ENCODE measurements at places on chromosomes 11 and 22.

GRCh38 chr11:8756201-8756600 lies 73.6 kb downstream of the RPL27A start:
- DNase-seq, result no peak

GRCh38 chr11:36088266-36088972 lies 144.6 kb downstream of the LDLRAD3 start:
- no peak for DNase-seq

- no peak for DNase-seq
Measured at GRCh38 chr11:29756871-29757270, 260.0 kb downstream of the KCNA4 start.

DNA sequence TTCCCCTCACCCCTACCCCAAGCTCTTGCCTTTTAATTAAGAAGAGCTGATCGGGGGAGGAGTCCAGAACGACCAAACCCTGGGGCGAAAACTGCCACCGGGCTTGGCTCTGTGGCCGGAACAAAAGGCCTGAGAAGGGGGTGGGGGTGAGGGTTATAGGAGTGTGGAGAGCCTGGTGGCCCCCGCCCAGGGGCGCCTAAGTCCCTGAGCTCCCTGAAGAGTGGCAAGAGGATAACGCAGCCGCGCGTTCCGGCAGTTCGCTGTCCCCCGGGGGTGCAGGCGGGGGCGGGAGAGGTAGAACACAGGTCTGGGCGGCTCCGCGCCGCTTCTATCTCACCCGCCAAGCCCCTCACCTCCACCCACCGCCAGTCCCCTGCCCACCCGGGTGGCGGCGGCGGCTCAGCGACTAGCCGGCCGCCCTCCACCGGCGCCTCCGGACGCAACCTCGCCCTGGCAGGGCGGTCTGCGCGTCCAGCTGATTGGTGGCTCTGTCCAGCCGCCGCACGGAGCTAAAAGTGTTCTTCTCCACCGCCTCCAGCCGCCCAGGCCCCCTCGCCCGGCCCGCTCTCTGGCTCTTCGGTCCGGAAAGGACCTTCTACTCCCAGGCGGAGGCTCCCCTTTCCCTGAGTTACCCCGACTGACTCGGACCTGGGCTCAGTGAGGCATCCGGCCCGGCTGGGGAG lies 18.7 kb upstream of the BDNF start:
- no peak for DNase-seq

DNA sequence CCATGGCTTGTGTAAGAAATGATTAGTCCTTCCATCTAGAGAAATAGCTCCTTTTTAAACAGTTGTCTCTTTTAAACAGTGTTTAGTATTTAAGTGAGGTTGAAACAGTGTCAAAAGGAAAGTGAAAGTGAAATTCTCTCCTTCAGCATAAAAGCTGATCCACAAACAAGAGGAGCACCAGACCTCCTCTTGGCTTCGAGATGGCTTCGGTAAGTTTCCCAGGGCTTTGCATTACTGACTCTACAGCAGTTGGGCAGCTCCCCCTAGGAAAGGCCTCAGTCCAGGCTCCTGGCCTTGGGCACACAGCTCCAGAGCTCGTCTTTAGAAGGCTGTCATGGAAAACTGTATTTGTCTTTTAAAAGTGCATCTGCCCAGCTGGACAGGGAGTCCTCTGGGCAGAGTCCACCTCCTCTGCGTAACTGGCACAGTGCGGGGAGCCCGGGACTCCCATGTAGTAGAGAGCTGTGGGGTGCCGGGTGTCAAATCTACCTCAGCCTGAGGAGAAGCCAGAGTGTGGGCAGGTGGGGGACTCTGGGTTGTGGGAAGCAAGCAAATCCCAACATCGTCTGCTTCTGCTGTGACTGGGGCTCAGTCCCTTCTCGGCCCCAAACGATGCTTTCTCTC lies at the start of gene PLAAT4:
PLAAT4 (plus strand) TSS at position 140 of the 624 bp plus-strand sequence; CDS start at position 201, 61 bp downstream.
- no peak for DNase-seq

- DNase-seq, result no peak
Measured at GRCh38 chr22:22376352-22376706, 131.7 kb downstream of the VPREB1 start.

DNA sequence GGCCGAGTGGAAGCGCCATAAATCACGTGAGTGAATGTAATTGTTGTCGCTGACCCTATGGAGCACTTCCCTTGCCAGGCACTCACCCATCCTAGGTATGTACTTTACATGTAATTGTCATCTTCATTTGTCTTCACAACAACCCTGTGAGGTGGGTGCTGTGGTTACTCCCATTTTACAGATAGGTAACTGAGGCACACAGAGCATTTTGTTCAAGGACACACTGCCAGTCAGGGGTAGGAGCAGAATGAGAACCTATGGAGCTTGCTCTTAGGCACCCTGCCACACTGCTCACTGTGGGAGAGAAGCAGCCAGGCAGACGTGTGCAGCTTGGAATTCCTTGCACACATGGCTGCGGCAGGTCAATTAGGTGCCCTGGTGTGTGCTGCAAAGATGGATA lies 785 bp upstream of the EFCAB6 start:
- no peak for DNase-seq

DNA sequence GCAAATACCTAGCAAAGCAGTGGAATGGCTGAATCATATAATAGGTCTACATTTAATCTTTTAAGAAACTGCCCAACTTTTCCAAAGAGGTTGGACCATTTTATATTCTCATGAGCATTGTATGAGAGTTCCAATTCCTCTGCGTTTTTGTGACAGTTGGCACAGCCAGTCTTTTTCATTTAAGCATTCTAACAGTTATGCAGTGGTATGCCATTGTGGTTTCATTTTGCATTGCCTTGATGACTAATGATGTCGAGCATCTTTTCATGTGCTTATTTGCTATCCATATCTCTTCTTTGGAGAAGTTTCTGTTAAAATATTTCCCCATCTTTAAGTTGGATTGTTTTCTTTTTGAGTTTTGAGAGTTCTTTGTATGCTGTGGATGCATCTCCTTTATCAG lies 38.7 kb downstream of the EIF3F start:
- DNase-seq, result no peak

DNA sequence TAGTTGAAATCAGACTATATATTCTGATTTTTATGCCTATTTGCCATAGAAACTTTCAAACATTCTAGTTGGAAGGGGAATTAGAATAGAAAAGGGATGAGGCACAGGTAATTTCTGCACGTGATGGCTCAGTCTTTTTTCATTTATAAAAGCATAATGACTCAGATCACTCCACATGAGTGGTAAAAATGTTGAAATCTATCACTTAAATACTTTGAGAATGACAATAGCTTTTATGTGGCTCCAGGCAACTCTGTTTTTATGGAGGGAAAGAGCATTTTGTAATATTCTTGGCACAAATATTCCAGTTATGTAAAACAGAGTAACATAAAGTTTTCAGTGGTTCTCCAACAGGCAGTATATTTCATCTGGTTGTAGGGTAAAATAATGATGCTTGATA lies 5.9 kb upstream of the MMP3 start:
- no peak for DNase-seq

GRCh38 chr22:36541831-36542411 lies 13.0 kb upstream of the EIF3D start:
- no peak for DNase-seq

GRCh38 chr11:90330632-90331031 lies 107.8 kb upstream of the CHORDC1 start:
- no peak for DNase-seq

DNA sequence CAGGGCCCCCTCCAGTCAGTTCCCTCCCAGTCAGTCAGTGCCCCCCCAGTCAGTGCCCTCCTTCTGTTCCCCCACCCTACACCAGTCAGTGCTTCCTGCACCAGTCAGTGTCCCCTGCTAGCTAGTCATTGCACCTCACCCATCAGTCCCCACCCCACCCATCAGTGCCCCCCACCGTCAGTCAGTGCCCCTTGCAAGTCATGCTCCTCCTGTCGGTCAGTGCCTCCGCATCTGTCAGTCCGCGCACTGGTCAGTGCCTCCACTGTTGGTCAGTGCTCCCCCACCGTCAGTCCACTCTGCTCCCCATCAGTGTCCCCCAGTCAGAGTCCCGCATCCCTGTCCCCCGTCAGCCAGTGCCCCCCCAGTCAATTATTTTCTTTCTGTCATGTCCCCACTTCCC lies 3.3 kb downstream of the PPP6R2 start:
- no peak for DNase-seq

- peak; percentile 15 for DNase-seq
Measured at GRCh38 chr11:110711776-110712658, at the start of gene ARHGAP20. TSS of gene ARHGAP20 (minus strand) at chr11:110712437. CDS start at chr11:110712231, 206 bp downstream.

- no peak for DNase-seq
Measured at GRCh38 chr11:122089111-122089510, 26.9 kb downstream of the BLID start.

DNA sequence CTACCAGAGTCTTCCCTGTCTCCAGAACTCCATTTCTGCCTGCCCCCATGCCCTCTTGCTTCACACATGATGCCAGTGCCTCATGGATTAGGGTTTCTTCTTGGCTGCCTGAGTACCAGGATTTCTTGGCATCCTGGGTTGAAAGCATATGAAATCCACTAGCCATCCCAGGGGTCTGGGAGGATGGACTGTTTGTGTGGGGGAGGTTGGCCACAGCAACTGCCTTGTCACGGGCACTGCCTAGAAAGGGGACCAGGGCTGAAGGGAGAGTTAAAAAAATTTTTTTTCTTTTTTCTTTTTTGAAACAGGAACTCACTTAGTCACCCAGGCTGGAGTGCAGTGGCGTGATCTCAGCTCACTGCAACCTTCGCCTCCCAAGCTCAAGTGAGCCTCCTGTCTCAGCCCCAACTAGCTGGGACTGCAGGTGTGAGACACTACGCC lies 4.2 kb downstream of the USP35 start:
- no peak for DNase-seq

- DNase-seq, result no peak
Measured at GRCh38 chr11:66593303-66593635, 284 bp downstream of the CCS start.

DNA sequence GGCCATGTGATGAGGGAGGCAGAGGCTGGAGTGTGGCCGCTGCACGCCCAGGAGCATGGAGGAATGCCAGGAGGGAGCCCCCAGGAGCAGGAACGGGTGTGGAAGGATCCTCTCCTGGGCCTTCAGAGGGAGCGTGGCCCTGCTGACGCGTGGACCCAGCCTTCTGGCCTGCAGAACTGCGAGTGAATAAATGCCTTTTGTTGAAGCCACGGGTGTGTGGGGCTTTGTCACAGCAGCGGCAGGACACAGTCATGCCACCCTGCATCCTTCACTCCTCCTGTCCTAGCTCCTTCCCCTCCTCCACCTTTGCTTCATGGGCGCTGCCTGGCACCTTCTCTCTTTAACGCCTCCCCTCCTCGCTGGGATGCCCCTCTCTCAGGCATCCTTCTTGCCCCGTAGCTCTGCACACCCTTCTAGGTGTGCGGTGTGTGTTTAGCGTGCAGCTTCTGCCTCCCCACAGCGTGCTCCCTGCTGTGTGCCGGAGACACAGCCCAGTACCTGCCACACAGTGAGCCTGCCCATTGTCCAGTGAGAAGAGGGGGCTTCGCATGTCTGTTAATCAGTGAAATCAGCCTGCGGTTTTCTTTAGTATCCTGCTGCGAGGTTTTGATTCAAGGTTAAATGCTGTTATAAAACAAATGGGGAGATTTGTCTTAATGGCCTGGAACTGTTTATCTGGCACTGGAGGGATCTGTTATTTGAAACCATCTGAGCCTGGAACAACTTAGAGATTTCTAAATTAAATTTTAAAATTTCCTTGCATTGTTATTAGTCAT lies 459.6 kb downstream of the TBC1D22A start:
- no peak for DNase-seq

- no peak for DNase-seq
Measured at GRCh38 chr11:44645827-44646226, 80.4 kb downstream of the CD82 start.

DNA sequence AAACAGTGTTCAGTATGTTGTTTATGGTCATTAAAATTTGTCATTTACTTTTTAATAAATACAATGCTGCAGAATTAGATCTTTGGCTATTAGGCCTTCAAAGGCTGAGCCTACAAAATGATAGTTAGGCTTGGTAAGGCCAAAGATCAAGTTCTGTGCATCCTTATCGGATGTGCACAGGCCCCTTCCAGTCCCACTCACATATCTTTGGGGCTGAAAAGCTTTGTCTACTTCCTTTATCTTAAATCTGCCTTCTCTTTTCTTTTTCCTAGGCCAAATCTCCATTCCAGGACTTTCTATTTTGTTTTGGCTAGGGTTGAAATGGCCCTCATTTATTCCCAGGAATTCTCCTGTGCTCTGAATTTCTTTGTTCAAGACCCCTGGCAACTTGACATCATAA lies 3.4 kb upstream of the GLB1L2 start:
- DNase-seq, result no peak

- DNase-seq, result no peak
Measured at GRCh38 chr11:43269254-43269918, 42.4 kb upstream of the API5 start.

DNA sequence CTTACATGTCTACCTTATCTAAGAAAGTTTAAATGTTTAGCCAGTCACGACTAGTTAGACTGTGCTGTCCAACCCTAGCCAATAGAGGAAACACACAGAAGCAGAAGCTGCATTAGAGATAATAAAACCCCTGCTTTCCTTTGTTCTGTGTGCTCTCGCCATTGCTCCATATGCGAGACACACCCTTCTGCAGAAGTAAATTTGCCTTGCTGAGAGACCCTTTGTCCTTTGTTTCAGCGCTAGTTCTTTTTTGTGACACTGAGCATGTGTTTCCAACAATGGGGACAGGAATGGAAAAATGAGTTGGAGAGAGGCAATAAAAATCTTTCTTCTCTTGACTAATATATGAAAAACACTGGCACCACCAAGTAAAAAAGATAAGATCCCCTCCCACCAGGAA lies 18.1 kb upstream of the MS4A4E start:
- DNase-seq, result no peak

- DNase-seq, result no peak
Measured at GRCh38 chr22:19397734-19398104, 33.8 kb downstream of the HIRA start.

GRCh38 chr11:442611-443081 lies 835 bp upstream of the ANO9 start:
- no peak for DNase-seq

DNA sequence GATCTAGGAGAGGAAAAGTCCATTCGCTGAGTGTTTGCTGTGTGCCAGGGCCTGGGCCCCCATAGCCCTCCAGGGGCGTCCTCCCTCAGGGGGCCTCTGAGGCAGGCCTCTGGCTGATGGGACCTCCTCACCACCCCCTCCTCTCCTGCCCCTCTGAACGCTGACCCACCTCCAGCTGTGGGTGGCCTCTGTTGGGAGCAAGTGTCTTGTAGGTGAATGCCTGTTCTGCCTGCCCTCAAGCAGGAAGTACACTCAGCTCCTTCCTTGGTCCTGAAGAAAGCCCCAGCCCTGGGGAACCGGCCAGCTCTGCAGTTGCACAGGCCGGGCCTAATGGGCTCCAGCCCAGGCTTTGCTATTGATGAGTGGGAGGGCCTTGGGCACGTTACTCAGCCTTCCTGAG lies 3.5 kb downstream of the MYO7A start:
- no peak for DNase-seq

- no peak for DNase-seq
Measured at GRCh38 chr11:125273519-125274000, 109.0 kb downstream of the PKNOX2 start.

GRCh38 chr11:12226093-12226492 lies 115.7 kb downstream of the MICAL2 start:
- DNase-seq, result no peak

GRCh38 chr11:61516191-61516590 lies 7.6 kb downstream of the LRRC10B start:
- DNase-seq, result no peak

GRCh38 chr11:65692367-65692766 lies 19.7 kb upstream of the KAT5 start:
- no peak for DNase-seq

- no peak for DNase-seq
Measured at GRCh38 chr11:113243696-113244095, 70.7 kb upstream of the TTC12 start.

Data from activated CD4-positive, alpha-beta T cell treated with anti-CD3 and anti-CD28 coated beads for 1 hour (primary cell).